ENCODE measurements at places on chromosomes 12 and 14.

DNA sequence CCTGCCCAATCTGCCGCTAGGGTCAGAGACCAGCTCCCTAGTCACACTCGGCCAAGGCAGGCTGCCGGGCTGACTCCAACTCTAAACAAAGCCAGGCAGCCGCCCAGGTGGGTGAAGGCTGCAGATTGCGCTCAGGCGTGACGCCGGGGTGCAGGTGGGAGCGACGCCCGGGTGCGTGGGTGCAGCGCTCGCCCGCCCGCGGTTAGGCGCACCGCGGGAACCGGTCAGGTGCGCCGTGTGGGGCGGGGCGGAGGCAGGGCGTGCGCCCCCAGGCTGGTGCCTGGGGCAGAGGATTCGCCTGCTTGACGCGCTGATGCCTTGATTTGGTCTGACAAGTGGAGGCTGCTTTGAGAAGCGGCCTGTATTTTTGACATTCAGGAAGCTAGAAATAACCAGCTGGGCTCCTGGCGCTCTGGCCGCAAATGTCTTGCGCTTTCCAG lies 126.7 kb upstream of the HIF1A start:
- DNase-seq = peak; percentile 69

- peak; percentile 44 for DNase-seq
Observed at GRCh38 chr14:69573831-69574262, 824 bp downstream of the CCDC177 start.

- DNase-seq = no peak
Observed at GRCh38 chr12:50665170-50665569, 98.7 kb upstream of the ATF1 start.

GRCh38 chr14:52399921-52400595 lies 85.9 kb downstream of the PTGER2 start:
- peak; percentile 33 for DNase-seq

DNA sequence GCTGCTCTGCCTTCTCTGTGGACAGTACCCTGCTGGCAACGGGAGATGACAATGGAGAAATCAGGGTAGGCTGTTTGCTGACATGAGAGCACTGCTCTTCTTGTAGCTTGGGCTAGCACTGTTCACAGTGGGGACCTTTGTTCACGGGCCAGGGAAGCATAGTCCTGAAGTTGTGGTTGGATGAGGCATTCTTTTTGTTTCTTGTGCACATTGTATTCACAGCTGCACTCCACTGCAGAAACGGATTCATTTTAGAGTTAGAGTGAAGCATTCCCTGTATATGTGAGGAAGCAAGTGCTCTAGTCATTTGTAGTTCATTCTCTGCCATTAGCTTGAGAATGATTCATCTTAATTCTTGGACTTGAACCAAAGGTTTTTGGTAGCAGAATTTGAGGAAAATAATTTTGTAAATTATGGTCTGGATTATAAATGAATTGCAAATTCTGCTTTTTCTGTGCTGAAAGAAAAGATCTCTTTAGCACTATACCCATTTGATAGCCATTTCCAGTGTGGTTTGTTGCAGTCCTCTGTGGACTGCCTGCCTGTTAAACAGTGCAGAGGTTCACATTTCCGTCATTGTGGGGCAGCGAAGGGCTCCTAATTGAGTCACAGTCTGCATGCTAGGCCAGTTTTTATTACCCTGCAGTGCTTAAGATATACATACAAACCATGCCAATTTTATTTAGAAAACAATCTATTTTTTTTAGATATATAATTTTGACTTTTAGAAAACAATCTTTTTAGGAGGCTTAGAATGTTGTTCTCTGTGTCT lies 80.6 kb downstream of the APAF1 start:
- DNase-seq = peak; percentile 78

DNA sequence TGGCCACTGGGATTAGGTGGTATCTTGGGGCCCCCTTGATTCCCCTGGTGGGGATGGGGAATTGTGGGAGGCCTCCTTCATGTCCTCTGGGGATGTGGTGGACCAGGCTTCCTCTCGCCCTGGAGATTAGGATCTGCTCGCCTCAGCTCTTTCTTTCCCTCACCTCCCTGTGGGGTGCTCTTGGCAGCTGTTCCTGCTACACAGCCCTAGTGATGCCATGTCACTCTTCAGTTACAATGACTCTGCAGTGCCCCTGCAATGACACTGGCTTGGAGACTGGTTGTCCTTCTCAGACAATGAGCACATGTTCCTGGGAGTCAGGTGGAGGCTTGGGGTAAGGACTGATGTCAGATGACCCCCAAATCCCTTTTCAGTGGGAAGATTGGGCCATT lies 83.9 kb downstream of the ADCK1 start:
- DNase-seq = no peak

DNA sequence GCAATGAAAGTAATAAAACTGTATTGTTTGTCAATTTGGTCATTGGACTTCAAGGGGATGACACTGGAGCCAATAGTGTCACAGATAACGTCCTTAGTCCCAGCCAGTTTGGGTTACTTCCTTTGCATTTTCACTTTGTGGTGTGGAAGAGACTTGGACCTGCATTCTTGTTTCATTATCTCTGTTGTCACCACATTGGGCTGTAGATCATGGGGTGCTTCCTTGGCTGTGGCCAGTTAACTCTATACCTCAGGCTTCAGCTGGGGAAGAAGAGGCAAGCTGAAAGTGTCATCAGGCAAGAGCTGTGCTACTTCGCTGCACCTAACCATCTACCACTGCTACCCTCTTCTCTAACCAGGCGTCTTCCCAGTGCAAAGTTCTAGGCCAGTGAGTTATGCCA lies 15.1 kb upstream of the CISTR start:
- no peak for DNase-seq

- DNase-seq = no peak
Observed at GRCh38 chr12:43208627-43209026, 343.4 kb downstream of the ADAMTS20 start.

DNA sequence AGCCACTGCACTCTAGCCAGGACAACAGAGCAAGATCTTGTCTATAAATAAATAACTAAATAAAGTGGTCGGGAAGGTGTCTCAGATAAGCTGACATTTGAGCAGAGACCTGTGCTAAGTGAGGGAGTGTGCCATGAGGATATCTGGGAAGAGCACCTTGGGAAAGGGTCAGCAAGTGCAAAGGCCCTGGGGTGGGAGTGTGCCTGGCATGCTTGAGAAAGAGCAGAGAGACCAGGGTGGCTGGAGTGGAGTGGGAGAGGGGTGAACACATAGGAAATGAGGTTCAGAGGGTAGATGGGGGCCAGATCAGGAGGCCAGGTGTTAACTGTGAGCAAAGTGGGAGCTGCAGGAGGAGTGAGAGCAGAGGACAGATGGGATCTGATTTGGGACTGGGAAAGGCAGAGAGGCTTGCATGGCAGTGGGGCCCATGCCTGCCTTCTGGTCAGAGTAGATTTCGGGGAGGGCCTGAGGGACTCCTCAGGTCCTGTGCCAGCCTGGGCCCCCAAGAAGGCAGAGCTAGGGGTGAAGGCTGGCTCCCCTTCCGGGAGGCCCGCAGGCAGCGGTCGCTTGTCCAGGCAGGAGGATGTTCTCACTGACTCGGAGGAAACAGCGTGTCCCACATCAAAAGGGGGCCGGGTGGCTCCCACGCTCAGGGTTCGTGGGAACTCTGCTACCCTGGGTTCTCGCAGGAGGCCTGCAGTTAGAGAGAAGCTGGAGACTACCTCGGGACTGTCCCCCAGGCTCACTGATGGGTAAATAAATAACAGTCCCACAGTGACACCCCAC lies 32.6 kb downstream of the DTX1 start:
- no peak for DNase-seq
